ENCODE measurements at places on chromosomes 6 and 20. TPM values are rescaled to one million over a fixed set of nuclear protein-coding genes. Genes with fewer than 3 reads are reported as not detected.

Gene OR2J3
- not detected for total RNA-seq

Gene SNAP25
- 0.22 TPM for total RNA-seq

DNA sequence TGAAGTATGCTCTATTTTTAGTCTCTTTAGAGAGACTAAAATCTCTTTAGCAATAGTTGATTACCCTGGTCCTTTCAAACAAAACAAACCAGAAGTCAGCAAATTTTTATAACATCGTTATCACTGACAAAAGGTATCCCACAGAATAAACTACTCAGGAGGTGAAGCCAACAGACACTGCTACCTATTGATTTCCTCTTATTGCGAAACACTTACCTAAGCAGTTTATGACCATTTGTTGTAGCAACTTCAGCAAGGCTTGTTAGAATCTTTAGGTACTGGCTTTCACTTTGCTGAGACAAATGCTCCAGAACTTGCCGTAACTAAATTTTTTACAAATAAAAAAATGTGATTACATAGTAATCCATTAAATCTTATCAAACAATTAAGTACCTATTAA, 64.4 kb downstream of the HACE1 start:
- DNase-seq: no peak

DNA sequence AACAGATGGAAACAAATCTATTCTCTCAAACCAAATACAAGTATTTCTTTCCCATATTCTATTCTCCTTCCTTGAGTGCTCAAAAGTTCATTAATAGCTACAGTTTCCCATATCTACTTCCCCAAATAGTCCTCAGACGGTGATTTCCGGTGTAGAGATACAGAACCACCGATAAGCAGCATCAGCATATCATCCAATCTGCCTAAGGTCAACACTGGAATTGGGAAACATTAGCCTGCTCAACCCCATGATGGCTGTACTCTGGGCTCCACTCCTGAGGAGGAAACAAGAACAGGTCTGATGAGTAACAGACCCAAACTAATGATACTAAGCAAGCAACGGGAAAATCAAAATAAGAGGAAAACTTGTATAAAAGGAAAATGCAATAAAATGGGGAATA, 115.6 kb downstream of the EPB41L2 start:
- no peak for DNase-seq

Gene MAN1A1
- total RNA-seq: 39.9 TPM
